ENCODE measurements at places on chromosomes 5 and 9. TPM values are rescaled to one million over a fixed set of nuclear protein-coding genes. Genes with fewer than 3 reads are reported as not detected.

EFNA5 gene
- total RNA-seq, result not detected

RICTOR gene
- total RNA-seq, result 42.7 TPM

DNA sequence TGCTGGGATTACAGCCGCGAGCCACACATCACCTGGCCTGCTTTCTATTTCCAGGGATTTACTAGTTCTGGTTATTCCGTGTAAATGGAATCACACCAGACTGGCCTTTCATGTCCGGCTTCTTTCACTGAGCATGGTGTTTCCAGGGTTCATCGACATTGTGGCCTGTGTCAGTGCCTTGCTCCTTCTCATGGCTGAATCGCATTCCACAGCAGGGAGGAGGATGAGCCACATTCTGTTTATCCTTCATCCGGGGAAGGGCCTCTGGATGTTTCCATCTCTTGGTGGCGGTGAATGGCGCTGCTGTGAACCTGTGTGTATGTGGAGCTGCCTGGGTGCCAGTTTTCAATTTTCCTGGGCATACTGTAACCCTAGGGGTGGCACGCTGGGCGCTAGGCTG, 58.7 kb upstream of the RNU6ATAC start:
- no peaks in the 10 kb centered on the region for H3K27me3 ChIP-seq
- no peaks in the 10 kb centered on the region for H3K36me3 ChIP-seq
- no peak for DNase-seq
- H3K4me1 ChIP-seq, result no peaks in the 10 kb centered on the region
- no peak overlapping the region for H3K27ac ChIP-seq

- no peak overlapping the region for H3K27ac ChIP-seq
- no peak for DNase-seq
- no peak overlapping the region for H3K4me3 ChIP-seq
- H3K4me1 ChIP-seq, result no peaks in the 10 kb centered on the region
- H3K27me3 ChIP-seq, result no peaks in the 10 kb centered on the region
Observed at GRCh38 chr9:3321186-3321585, 204.6 kb downstream of the RFX3 start.

- H3K4me1 ChIP-seq, result no peaks in the 10 kb centered on the region
- no peak for DNase-seq
- no peaks in the 10 kb centered on the region for H3K36me3 ChIP-seq
- no peaks in the 10 kb centered on the region for H3K27me3 ChIP-seq
- no peak overlapping the region for H3K4me3 ChIP-seq
- no peak overlapping the region for H3K27ac ChIP-seq
Observed at GRCh38 chr5:175800656-175801081, 70.7 kb upstream of the CPLX2 start.

GRCh38 chr9:16925426-16925825, 55.0 kb upstream of the BNC2 start:
- H3K36me3 ChIP-seq, result no peaks in the 10 kb centered on the region
- no peak for DNase-seq
- no peak overlapping the region for H3K4me3 ChIP-seq

Data from Karpas-422 (cell line).